ENCODE measurements at places on chromosomes 12 and 14. TPM values are rescaled to one million over a fixed set of nuclear protein-coding genes. Genes with fewer than 3 reads are reported as not detected.

Gene GALNT16
- 28.8 TPM for total RNA-seq

GRCh38 chr12:108842361-108842760 is 15.0 kb downstream of the SSH1 start:
- no peak for DNase-seq

DNA sequence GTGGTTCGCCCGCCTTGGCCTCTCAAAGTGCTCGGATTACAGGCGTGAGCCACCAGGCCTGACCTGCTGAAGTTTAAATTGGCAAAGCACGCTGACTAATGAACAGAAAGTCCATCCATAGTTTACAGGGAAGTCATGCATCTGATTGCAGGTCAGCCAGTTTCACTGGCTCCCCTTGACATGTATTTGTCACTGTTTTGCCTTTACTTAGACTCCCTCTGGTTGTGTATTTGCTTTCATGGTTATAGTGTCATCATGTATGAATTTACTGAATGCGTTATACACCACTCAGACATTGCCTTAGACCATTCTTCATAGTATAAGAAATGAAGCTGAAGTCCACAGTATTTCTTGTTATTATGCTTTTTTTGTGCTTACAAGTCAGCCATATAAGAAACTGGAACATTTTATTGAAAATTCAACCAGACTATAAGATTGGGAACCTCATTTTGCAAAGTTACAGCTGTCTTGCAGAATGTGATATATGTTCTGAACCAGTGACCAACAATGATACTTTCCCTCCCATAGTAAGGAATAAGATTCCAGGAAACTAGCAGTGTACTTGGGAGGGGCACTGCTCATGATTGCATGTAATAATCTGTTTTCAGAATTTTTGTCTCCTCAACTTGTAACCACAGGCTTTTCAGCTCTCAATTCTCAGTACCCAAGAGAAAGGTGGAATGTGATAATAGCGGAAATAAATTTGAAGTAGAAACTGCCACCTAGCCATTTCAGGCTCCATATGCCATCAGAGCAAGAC is 51.9 kb upstream of the ATF7IP start:
- no peak for DNase-seq

DNA sequence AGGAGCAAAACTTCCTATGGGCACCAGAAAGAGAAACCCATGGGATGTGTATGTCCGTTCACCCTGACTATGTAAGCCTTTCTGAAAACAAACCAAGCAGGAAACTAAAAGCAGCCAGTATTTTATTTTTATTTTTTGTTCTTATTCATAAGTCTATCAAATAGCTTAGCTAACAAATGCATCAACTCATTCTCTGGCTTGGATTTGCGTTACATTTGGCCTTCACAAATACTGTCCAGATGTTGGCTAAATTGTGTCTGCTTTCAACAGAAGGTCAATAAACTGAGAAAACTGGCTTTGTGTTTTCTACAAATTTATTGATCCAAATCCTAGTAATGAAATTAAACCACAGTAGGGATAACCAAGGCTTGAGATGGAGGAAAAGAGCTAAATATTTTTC is 379.0 kb downstream of the NOVA1 start:
- no peak for DNase-seq

Gene KLRG1
- total RNA-seq = 3.1 TPM

Gene TAS2R46
- total RNA-seq = 0.81 TPM

Gene KRT81
- total RNA-seq = not detected

GRCh38 chr14:101249676-101250036 is 311.6 kb upstream of the DIO3 start:
- DNase-seq = no peak

DNA sequence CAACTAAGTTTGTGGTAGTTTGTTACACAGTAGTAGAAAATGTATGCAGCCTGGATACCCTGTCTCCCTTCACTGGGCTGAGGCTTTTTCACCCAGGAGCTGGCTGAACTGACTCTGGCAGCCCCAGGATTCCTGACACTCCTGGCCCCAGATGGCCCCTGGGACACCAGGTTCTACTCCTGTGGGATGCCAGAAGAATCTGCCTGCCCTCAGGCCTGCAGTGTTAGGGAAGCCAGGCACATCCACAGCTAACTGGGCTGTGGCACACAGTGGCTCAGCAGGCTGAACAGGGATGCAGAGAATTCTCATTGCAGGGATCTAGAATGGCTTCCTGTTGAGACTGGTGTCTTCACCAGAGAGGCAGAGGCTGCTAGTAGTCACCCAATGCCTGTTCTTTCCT is 8.5 kb downstream of the IFI27 start:
- no peak for DNase-seq

Gene SOAT2
- not detected for total RNA-seq

Gene ZC2HC1C
- total RNA-seq = 7.8 TPM

DNA sequence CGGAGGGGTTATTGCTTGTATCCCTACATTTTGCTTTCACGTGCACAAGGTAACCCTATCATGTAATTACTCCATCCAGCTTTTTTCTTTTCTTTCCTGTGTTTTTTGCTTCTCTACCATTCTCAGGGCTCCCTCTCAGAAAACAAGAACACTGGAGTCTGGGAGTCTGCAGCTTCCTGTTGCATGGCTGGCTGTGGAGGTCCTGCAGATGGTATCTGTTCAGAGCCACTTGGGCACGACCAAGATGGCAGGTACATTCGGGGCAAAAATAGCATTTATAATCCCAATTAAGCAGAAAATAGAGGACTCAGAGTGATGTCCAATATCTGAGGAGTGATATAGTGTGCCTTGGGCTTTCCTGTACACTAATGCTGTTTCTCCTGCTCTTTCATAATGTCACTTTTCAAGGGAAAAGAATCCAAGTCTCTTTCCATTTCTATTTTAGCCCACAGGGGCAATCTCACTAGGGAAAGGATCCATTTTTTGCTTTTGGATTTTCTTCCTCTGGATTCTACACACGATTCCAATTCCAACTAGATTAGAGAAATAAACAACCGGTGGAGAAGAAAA is 3.2 kb upstream of the NUMB start:
- DNase-seq = no peak

Gene TUBA1A
- 119 TPM for total RNA-seq

GRCh38 chr12:118166946-118167345 is 31.0 kb downstream of the PEBP1 start:
- no peak for DNase-seq

Gene KRT82
- total RNA-seq = not detected

Gene TC2N
- 20.8 TPM for total RNA-seq

DNA sequence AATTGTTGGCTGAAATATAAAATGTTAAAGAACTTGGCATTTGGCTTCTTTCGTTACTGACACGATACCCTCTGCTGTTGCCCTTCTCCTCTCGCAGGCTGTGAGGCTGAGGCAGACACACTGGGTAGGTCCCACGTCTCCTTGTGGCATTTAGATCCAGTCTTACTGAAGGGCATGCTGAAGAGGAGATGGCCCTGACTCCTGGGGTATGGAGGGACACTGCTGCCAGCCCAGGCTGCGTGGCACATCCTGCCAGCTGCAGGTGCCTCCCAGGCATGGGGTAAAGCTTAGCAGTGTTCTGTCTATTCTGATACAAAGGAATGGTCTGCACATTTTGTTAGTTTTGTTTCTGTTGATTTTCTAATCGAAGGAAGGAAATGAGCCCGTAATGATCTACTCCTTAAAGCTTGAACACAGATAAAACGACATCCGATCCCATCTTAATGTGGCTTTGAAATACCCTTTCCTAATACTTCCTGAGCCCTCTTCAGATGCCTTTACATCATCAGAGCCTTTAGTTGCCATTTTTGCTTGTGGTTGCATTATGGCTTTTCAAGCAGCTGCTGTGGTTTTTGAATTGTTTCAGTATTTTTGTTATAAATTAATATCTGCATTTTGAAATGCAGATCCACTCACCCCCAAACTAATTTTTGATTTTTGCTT is 61.1 kb downstream of the WDR20 start:
- DNase-seq = no peak

DNA sequence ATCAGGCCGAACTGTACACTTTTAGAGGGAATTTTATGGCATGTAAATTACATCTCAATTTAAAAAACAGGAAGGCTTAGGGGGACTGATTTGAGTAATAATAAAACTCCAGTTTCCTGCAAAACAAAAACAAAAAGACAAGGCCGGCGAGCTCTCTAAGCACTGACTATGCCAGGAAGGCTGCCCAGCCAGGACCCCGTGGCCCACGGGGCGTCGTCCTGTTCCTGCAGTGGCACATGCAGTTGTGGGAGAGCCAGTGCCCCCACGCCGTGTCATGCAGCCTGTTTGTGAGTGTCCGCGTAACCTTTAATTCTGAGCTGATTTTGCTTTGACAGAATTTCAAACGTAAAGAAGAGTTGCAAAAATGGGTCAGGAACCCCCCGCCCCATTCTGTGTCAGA is 10.5 kb downstream of the XRCC3 start:
- DNase-seq = no peak

- no peak for DNase-seq
Observed at GRCh38 chr14:103436533-103436932, 51.3 kb downstream of the MARK3 start.

Gene ITFG2
- total RNA-seq = 16.4 TPM

GRCh38 chr14:68546839-68547238 is 246.0 kb downstream of the ZFP36L1 start:
- no peak for DNase-seq
